ENCODE measurements at places on chromosomes 1 and 21.
A peak's percentile ranks its signal among the peaks of the same experiment; 100 is the strongest.

- DNase-seq = peak; percentile 11
Measured at GRCh38 chr1:63935143-63935542, 161.3 kb downstream of the ROR1 start.

DNA sequence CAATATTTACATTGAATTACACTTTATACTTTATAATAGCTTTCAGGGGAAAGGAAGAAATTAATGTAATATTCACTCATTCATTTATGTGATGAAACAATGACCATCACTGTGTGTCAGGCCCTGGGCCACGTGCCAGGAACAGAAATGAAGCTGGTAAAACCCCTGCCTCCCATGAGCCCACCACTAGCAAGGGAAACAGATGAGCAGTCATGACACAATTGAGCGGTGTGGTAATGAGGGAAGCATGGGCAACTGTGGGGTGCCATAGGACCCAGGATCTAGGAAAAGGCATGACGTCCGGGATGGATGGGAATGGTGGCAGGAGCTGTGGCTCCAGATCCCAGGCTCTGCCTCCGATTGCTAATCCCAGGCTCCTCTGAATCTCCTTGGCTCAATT, 17.0 kb upstream of the SLC5A9 start:
- no peak for DNase-seq

GRCh38 chr21:31180256-31181081, 142.2 kb upstream of the KRTAP19-8 start:
- DNase-seq = no peak

DNA sequence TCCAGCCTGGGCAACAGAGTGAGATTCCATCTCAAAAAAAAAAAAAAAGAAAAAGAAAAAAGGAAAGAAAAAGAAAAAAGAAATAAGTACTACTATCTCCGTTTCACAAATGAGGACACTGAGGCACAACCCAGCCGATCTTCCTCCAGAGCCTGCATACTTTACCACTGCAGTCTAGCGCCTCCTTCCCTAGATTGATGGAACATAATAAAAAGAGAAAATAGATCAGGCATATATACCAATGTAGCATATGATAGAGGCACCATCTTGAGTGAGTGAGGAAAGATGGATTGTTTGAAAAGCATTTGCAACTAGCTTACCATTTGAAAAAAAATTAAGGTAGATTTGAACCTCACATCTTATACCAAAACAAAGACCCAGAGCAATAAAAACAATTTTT, 5.2 kb upstream of the DPM3 start:
- DNase-seq = no peak

DNA sequence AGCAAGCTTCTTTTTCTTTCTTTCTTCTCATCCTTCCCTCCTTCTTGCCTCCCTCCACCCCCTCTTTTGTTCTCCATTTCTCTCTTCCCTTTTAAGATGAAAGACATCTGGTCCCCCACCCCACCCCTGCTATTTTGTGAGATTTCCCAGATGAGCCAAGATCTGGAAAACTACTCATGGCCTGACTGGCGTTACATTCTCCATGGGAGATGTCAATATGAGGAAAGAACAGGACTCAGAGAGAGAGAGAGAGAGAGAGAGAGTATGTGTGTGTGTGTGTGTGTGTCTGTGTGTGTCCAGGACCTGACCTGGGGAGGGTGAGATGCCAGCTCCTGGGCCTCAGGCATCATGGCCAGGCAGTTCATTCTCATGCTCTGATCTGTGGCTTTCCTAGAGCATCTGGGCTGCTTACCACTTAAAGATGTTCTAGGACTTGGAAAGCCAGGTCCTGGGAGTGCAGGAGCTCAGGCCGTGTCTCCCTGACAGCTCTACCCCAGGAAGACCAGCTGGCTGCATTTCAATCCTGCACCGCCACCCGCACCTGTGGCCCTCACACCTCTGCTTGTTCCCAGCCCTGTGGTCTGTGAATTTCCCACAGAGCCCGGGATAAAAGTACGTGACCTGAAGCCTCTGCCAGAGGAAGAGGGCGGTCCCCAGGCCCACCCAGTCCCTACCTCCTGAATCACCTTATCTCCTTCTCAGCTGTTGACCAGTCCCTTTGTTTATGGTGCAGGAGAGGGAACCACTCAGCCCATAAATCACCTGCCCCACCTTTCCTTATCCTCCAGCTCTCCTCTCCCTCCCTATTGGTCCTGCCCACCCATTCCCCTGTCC, 3.2 kb upstream of the BEST4 start:
- DNase-seq = no peak

DNA sequence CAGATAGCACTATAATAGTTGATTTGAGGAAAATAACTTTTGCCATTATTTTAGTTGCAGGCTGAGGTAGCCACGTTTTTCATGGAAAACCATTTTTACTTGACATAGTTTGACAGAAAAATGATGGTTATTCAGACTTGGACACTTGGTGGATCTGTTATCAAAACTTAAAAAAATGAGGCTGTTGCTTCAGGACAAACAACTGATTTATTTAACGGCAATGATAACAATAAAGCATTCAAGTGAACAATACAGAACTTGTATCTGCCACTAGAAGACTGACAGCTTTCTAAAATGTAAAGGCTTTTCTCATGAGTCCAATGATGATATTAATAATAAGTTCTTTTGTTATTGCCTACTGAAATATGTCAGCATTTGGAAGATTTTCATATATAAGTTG, 322.9 kb downstream of the BRINP3 start:
- DNase-seq = no peak

- DNase-seq = no peak
Measured at GRCh38 chr1:205018381-205018780, 24.6 kb upstream of the CNTN2 start.

DNA sequence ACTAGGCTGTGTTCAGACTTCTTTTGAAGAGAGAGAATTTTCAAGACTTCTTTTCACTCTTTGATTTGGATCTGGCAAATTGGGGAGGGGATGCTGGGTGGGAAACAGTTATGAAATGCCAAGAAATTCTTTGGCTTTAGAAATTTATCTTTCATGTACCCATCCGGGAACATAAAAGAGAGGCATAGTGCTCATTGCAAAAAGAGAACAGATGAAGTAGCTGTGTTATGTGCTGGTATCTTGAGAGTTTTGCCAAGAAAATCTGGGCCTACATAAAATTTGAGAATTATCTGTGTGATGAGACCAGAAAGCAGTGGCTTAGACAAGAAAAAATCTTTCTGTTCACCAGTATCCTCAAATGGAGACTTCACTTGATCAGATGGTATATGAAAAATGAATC, 4.3 kb downstream of the TMEM167B start:
- DNase-seq = peak; percentile 26

DNA sequence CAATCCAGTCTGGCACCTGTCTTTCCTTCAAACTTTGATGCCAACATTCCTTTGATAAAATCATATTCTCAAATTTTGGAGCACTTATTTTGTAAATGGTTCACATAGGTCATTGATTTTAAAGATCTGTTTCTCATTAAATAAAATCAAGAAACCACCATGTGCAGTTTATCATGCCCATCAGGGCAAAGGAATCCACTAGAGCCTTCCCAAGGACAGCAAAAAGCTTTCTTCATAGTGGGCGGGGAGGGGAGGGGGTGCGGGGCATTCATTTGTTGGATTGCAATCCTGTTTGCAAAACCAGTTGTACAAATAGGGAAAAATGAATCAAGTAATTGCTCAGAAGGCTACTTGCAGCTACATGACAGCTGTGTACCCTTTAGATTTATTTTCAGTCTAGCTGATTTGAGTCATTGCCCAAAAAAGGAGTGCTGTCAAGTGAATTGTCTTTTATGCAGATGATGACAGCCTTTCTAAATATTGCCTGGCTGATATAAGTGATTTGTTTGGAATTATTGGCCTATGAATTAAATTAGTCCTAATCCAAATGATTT, 23.0 kb downstream of the LRRC8B start:
- DNase-seq = peak; percentile 6

DNA sequence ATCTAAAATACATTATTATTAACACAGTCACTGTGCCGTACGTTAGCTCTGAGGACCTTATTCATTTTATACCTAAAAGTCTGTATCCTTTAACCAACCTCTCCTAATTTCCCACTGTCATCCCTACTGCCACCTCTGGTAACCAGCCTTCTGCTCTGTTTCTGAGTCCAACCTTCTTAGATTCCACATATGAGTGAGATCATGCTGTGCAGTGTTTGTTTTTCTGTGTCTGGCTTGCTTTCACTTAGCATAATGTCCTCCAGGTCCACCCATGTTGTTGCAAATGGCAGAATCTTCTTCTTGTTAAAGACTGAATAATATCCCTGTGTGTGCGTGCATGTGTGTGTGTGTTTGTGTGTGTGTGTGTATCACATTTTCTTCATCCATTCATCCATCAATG, 64.2 kb downstream of the ETS2 start:
- no peak for DNase-seq

DNA sequence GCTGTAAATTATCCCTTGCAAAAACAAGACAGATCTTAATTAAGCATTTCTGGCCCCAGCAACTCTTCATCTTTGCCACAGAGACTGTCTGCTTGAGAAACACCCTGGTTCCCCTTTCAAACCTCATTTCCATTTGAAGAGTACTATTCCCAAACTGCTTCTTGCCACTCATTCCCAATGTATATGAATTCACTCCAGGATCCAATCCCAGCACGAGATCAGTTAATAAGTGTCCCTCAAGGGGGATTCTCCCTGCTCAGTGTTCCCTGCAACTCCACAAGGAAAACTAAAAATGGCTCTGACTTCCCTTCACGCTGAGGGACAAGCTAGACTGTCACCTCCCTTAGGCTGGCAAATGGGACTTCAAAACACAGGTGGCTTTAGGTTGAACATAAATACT, 173.2 kb downstream of the SIPA1L2 start:
- no peak for DNase-seq

- DNase-seq = no peak
Measured at GRCh38 chr1:187985145-187985896, 1156.6 kb downstream of the PLA2G4A start.

DNA sequence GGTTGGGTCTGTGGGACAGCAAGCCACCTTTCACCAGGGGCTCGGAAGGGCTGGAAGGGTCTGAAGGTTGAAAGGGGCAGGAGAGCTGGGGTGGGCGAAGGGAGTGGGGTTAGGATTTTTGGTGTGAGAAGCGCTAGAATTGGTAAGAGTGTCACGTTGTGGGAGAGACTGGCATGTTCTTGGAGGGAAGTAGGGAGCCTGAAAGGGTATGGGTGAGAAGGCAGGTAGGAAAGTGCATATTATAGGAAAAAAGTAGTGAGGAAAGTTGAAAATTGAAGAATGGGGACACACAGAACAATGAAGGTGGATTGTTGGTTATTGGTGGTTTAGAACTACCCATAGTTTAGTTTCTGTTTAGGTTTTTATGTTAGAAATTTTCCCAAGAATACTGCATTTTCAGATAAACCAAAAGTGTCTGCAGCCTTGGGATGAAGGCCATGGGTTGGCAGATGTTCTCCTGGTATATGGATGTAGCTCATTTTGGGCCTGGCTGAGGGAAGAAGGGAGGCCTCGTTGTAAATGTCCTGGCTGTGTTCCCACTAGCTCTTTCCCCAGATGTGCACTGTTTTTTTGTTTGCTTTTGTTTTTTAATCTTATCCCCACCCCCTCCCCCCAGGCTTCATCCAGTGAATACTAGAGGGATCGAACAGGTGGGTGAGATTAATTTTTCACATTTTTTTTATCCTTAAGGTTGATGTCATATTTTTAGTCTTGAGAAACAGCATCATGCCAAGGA, 1.2 kb downstream of the LRRC42 start:
- DNase-seq = no peak

- no peak for DNase-seq
Measured at GRCh38 chr1:156816561-156817328, at the start of gene SH2D2A. Gene SH2D2A (minus strand): TSS chr1:156816848. CDS start chr1:156816708, 140 bp downstream.

DNA sequence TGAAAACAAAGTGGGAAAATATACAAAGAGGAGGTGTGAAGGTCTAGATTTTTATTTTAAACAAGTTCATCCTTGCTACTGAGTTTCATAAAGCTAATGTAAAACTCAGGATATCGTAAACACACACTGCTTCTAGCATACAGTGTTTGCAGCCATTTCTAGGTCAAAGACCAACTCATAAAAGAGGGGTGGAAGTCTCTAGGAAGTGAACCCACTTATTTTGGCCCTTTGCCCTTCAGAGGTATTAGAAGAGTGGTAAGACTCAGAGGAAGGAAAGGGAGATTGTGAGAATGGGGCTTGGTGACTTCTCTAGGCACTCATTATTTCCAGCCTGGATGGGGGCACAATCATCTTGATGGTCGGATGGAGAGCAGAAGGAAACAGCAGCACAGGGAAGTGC, 91.2 kb downstream of the TNFSF18 start:
- DNase-seq = no peak

DNA sequence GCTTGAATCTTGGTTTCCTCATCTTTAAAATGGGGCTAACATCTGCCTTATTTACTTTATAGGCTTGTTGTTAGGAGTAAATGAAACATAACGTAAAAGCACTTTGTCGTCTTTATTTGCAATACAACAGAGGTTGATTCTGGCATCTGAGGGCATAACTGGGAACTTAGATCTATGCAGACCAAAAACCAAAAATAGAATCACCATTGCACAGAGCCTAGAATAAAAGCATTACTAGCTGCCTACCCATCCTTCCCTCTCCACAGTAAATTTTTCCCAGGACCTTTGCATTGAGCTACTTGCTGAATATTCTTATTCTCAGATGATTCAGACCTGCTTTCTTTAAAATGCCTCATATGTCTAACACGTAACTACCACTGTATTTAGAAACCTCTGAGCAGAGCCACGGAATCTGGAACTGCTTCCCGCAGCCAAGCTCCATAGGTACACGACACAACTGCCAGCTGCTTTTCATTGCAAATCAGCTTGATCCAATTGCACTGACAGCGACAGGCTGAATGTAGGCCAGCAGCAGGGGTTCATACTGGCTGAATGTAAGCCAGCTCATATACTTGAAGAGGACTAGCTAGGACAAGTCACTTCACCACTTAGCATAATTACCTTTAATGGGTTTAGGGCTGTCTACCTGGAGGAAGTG, 33.2 kb upstream of the SERBP1 start:
- DNase-seq = no peak

- no peak for DNase-seq
Measured at GRCh38 chr1:3063379-3064295, 5.4 kb upstream of the PRDM16 start.

DNA sequence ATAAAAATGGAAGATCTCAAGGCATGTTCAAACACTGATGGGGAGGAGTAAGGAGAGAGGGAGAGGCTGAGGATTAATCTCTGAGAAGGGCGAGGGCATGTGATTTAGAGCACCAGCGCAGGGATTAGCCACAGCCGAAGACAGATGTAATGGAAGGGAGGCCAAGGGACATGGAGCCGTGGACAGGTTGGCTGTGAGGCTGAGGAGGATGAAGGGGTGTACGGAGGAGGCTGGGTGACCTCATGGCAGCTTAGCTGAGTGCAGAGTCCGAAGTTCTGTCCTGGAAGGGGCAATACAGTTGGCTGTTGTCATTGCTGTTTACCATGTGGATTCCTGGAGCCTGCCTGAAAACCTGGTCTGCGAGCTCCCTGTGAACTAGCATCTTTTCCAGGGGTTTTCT, 342.8 kb downstream of the RPS6KC1 start:
- DNase-seq = no peak

DNA sequence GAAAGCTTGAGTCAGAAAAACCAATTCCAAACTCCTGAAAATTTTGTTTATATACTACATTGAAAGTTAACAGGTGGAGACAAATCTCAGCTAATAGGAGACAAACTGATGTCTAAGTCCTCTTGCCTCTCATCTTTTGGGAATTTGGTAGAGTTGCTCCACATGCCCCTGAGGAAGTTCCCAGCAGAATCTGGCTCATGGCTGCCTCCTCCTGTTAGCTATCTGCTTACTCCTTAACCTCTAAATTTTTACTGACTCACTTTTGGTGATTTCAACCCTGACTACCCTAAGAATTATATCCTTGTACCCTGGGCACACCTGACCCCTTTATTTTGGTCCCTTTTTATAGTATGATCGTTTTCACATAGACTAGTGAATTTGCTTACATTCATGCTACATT, 633.7 kb upstream of the USP24 start:
- no peak for DNase-seq

- no peak for DNase-seq
Measured at GRCh38 chr1:59846895-59847282, 32.1 kb downstream of the HOOK1 start.
